ENCODE measurements at places on chromosomes 6 and 20.

- no peak for DNase-seq
Observed at GRCh38 chr6:135616655-135617054, 119.1 kb upstream of the AHI1 start.

GRCh38 chr6:140766999-140767398 lies 1365.7 kb upstream of the GJE1 start:
- DNase-seq: no peak

DNA sequence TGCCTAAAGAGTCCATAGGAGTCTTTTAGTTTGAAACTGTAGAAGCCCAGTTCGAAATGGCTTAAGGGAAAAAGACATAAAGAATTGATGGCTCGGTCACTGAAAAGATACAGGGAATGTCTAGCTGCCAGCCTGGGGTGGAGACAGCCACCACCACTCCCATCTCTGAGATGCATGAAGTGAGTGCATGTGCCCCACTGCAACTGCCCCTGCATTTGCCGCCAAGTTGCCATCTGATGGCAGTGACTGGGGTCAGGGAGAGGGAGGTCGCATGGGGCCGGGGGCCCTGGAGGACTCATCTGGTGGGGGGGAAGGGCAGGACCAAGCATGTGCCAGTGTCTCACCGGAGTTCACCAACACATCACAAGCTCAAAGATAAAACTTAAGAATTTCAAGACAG lies 385.8 kb upstream of the SULF2 start:
- no peak for DNase-seq

DNA sequence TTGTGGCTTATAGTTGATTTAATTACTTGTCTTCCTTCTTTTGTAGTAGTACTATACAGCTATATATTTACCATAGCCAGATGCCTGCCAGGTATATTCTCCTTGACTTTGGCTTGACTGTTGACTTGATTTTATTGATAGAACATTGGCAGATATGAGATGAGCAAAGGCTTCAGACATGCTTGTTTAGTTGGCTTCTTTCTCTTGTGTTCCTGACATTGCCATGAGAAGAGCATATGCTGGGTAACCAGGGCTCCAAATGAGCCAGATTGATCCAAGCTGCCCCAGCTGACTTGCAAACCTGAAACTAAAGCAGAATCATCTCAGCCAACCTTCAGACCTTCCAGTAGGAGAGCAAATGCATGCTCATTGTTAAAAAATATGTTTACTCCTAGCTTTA lies 508.1 kb upstream of the BTBD3 start:
- DNase-seq: no peak

Data from memory B cell (primary cell).